Left lung (tissue), 14 donors: ENCODE measurements at places on chromosomes 16 and 17.

DNA sequence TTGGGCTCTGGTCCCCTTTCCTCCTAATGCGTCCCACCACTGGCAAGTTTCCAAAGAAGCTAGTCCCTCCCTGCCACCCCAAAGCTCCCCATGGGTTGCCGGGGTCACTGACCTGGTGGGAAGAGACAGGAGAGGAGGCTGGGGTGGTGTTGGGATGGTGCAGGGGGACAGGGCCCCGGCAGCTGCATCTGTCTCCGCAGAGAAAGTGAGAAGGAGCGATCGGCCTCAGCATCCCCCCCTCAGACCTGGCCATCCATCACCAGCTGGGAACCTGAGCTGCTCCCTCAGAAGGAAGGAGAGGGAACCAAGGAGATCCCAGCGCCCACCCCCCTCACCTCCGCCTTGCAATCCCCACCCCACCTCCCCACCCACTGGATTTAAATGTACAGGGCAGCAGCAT is 3.3 kb downstream of the ETV4 start:
- no peak for DNase-seq

DNA sequence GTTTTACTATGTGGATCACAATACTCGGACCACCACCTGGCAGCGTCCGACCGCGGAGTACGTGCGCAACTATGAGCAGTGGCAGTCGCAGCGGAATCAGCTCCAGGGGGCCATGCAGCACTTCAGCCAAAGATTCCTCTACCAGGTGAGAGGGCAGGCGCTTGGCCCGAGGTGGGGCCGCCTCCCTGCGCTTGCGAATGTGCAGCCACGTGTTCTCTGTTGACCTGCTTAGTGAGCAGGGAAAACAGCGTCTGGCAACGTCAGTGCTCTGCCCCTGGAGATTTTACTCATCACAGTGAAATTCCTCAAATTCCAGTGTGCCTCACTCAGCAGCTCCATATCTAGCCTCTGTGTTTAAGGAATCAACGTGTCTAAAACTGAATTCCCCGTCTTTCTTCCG is 33.4 kb upstream of the CLEC18A start:
- DNase-seq = peak; percentile 79

GRCh38 chr17:8275421-8276290 is 12.8 kb upstream of the RANGRF start:
- no peak for DNase-seq

DNA sequence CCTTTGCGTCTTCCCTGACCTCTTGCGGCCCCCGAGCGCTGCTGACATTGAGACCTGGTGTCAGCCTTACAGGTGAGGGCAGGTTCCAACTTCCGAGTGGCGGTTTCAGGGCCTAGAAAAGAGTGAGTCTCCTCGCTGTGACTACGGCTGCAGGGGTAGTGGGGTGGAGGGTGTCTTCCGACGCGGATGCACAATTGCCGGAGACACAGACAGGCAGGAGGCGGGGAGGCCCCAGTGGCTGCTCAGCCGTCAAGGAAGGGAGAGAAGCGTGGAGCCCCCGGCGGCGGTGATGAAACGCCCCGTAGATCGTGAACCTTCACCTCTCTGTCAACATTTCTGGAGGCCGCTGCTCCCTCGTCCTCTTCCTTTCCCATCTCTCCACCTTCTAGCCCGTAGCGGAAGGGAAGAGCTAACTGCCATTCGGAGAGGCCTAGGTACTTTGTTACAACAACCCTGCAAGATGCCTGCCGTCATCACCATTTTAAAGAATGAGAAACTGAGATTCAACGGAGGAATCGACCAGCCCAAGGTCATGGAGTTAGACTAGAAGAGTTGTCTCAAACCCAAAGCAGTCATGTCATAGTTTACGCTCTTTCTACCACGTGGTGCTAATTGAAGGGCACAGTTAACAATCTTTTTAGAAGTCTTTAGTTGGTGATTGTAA is 485 bp downstream of the DNAJA3 start:
- no peak for DNase-seq

DNA sequence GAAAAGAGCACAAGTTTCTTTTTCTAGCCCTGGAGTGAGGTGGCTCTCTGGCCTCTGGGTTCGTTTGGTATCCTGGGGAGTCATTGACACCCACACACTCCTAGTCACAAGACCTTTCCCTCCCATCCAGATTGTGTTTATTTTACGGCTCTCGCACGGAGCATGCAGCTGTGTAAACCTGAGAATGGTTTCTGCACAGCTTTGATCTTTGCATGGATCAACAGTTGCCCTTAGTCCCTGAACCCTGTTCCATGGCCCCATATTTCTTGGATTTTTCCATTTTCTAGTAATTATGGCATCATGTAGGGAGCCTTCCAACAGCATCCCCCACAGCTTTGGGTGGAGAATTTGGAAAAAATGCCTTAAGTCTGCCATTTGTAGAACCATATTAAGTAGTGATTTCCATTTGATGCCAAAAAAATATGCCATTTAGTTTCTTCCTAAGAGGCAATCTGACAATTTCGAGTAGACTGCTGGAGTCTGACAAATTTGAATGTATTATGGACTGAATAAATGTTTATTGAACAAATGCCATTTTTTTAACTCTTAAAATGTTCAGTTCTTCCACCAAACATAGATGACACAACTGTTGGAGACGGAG is 197.7 kb downstream of the WWOX start:
- no peak for DNase-seq

GRCh38 chr17:82391496-82392066 is 20.0 kb downstream of the UTS2R start:
- no peak for DNase-seq

GRCh38 chr16:88911136-88911945 is 44.9 kb upstream of the PABPN1L start:
- no peak for DNase-seq

GRCh38 chr17:81556175-81556691 is 4.1 kb upstream of the FAAP100 start:
- DNase-seq = no peak

GRCh38 chr17:67576471-67577115 is 141.1 kb upstream of the NOL11 start:
- no peak for DNase-seq
